ENCODE measurements at places on chromosomes 2 and 18.

- no peak for DNase-seq
Observed at GRCh38 chr2:129913695-129914495, 65.6 kb upstream of the RAB6C start.

DNA sequence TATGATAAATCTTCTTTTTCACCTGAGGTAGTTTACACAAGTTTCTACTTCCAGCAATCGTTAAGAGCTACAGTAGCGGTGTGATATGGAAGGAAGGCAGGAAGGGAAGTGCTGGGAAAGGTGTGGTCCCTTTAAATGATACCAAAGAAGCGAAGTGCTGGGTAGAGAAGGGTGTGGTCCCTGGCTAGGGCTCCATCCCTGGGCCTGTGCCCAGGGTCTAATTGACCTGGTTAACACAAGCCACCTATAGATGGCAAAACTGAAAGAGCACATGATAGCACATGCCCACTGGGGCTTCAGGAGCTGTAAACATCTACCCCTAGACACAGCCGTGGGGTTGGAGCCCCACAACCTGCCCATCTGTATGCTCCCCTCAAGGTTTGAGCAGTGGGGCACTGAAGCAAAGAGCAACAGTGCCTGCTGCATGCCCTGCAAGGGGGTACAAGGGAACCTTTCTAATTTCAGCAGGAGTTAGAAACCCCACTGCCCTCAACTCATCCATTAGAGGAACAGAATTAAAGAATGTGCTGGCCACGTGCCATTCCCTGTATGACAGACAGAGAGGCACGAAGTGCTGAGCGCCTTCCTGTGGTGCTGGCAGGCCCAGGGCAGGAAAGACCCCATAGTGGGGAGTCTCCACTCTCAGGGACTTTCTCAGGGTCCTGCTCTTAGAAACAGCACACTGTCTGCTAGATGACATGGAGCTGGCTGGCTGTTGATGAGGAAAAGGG is 153.1 kb upstream of the LMAN1 start:
- DNase-seq, result no peak

GRCh38 chr2:98378901-98379300 is 32.6 kb downstream of the CNGA3 start:
- DNase-seq, result no peak

DNA sequence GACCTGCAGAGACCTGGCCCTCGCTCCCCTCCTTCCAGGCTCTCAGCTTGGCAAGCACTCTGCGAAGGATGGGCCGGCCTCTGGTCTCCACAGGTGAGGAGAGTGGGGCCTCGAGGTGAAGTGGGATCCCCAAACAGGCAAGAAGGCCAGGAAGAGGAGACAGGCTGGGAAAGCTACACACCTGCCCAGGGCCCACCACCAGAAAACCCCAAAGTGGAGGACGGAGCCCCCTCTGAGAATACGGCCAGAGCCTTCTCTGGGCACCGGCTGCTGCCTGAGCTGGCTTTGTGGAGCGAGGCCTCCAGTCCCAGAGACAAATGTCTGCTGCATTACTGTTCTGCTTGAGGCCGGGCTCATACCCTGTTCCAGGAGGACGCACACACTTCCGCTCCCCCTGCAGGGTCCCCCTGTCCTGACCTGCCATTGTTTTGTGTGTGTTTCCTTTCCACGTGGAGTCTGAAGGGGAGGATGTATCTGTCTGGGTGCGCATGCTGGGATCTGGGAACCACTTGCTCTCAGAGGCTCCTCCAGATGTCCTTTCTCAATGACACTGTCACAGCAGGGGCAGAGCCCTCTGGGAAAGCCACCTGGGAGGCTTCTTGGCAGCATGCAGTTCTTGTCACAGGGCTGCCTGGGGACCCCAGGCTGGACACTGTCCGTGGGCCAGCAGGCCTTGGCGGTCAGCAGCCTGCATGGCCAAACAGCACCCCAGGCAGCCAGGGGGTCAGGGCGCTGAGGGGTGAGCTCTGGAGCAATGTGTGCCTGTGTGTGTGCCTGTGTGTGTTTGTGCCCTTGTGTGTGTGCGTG is 20.8 kb downstream of the KCNF1 start:
- DNase-seq, result no peak

- no peak for DNase-seq
Observed at GRCh38 chr2:175002547-175003274, 2.5 kb downstream of the CHN1 start.

DNA sequence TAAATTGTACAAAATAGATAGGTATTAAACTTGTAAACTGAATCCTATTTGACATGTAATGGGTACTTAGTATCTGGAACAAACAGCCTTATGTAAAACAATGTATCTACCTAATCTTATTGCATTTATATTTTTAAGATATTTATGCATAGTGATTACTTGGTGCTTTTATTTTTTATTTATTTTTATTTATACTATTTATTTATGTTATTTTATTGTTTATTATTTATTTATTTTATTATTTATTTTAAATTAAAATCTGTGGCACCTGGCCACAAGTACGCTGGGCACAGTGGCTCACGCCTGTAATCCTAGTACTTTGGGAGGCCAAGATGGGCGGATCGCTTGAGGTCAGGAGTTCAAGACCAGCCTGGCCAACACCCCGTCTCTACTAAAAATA is 26.9 kb downstream of the MRO start:
- DNase-seq, result no peak

- DNase-seq, result no peak
Observed at GRCh38 chr2:213129311-213129710, 22.1 kb downstream of the IKZF2 start.

- no peak for DNase-seq
Observed at GRCh38 chr2:100535855-100536254, 26.9 kb upstream of the PDCL3 start.

GRCh38 chr2:108169982-108170625 is 69.7 kb upstream of the SULT1C3 start:
- DNase-seq, result no peak

DNA sequence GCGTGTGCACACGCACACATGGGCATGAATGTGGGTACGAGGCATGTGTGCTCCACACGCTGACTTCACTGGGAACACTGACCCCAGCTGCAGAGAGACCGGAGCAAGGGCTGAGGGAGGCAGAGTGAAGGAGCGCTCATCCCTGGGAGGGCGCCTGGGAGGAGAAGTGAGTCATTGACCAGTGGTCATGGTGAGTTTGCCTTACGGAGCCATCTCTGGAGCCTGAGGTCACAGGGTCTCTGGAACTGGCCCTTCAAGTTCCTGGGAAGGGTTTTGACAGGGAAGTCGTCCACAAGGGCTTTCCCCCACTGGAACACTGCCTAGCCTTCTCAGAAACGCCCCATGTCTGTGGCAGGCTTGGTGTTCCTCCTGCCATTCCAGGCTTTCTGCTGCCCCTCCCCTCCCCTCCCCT is 14.3 kb upstream of the TMEM185B start:
- no peak for DNase-seq

DNA sequence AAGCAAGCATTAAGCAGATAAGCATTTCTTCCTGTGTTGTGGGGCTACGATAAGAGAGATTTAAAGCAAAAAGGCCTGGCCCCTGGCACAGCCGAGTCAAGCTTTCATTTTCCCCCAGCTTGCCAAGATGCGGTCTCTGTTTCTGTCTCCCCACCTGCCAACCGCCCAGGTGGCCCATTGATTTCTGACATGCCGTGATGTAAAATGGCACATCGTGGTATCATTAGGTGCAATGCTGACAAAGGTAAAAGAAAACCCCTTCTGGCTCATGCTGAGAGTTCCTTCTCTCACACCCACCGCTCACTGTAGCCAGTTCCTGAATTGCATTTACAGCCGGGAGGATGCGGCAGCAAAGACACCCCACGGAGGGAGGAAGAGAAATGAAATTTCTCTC is 62.8 kb downstream of the BOD1L2 start:
- no peak for DNase-seq

DNA sequence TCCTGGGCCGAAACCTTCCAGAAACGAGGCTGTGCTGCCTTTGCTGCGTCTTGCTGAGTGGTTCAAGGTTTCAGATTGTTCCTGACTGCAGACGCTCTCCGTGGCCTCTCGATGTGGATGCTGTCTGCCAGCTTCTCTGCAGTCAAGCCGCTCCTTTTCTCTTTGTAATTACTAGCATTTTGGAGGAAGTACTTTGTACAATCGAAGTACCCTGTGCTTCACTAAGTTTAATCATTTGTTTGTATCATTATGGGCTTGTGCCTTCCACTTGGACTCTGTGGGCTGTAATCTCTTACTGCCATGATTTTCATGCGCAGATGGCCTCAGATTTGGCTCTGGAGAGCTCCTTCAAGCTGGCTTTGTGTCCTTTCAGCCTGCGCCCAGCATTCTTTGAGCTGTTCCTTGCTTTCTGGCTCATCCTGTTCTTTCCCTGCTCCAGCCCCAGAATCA is 49.3 kb downstream of the TRAF3IP1 start:
- DNase-seq, result no peak
